WTC11 (cell line): ENCODE measurements at places on chromosomes 7 and 10. TPM values are rescaled to one million over a fixed set of nuclear protein-coding genes. Genes with fewer than 3 reads are reported as not detected.
A peak's percentile ranks its signal among the peaks of the same experiment; 100 is the strongest.

DNA sequence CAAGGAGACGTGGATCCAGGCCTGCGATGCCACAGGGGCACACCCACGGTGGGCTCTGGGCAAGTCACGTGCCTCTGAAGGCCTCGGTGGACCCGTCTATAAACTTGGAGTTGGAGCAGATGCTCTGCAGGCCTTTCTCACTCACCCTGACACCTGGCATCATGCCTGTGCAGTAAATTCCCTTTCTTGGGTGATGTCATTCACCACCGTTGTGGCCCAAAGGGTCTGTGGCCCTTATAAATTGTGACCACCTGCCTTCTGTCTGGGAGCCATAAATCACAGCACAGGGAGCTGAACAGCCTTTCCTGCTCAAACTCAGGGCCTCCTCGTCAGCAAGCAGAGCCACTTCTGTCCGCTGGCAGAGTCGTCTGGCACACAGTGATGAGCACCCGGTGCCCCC lies 52.2 kb downstream of the GPAM start:
- no peaks in the 10 kb centered on the region for H3K27me3 ChIP-seq
- DNase-seq = no peak
- H3K4me3 ChIP-seq = no peak overlapping the region
- peaks cover 16% of the 10 kb centered on the region for H3K4me1 ChIP-seq
- no peaks in the 10 kb centered on the region for H3K36me3 ChIP-seq
- no peak overlapping the region for H3K27ac ChIP-seq

DNA sequence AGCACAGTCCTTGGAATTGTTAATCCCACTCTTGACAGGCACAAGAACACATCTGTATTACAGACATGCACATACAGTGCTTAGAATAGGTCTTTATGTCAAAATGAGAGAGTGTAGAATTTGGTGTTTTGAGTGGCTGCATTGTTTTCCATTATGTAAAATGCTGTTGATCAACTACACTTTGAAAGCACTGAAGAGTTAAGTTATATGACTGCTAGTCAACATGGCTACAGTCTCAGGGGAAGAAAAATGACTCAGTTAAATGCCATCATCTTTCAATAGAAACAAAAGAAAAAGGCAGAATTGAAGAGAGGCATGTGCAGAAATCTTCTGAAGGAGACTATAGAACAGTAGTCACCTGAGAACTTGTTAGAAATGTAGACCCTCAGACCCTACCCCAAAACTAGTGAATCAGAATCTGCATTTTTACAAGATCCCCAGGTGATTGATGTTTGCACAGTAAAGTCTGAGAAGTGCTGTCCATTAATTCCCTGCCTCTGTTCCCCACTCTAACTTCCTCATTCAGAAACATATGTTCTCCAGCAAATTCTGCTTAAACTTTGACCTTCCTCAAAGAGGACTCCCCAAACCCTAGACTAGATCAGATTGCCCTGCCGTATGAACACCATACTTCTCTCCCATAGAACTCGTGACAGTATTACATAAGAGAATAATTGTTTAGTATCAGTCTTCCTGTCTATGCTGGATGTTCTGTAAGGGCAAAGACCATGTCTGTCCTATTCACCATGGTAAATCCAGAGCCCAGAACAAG lies 16.0 kb downstream of the SND1 start:
- H3K36me3 ChIP-seq = peaks cover 36% of the 10 kb centered on the region
- H3K4me1 ChIP-seq = peaks cover 54% of the 10 kb centered on the region
- no peak overlapping the region for H3K27ac ChIP-seq
- DNase-seq = no peak
- no peak overlapping the region for H3K4me3 ChIP-seq
- H3K27me3 ChIP-seq = no peaks in the 10 kb centered on the region

- H3K36me3 ChIP-seq = peaks cover 4% of the 10 kb centered on the region; the same call in 1 of the 2 replicates
- DNase-seq = peak; percentile 49
- no peak overlapping the region for H3K4me3 ChIP-seq
- peaks cover 12% of the 10 kb centered on the region for H3K4me1 ChIP-seq
- no peaks in the 10 kb centered on the region for H3K27me3 ChIP-seq
- no peak overlapping the region for H3K27ac ChIP-seq
These were observed 119.5 kb downstream of the SPDYE5 start for GRCh38 chr7:75611557-75612178.

DNA sequence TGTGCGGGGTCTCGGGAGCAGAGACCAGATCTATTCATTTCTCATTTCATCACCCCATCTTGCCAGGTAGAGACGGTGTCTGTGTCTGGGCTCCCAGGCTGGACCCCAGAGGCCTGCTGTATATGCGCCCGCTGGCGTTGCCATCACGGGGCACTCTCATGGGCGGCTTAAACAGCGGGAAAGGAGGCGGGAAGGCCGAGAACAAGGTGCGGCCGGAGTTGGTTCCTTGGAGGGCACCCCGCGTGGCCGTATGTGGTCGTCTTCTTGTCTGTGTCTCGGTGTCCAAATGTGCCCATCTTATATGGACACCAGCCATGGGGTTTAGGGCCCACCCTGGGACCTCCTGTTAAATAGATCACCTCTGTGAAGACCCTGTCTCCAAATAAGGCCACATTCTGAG lies 2.1 kb upstream of the CFAP46 start:
- peaks cover 3% of the 10 kb centered on the region; the same call in 1 of the 2 replicates for H3K27me3 ChIP-seq
- H3K27ac ChIP-seq = no peak overlapping the region
- peaks cover 9% of the 10 kb centered on the region for H3K4me1 ChIP-seq
- no peak for DNase-seq
- no peaks in the 10 kb centered on the region for H3K36me3 ChIP-seq

- no peak for DNase-seq
- H3K4me1 ChIP-seq = no peaks in the 10 kb centered on the region
- no peak overlapping the region for H3K4me3 ChIP-seq
- H3K27me3 ChIP-seq = no peaks in the 10 kb centered on the region
- H3K36me3 ChIP-seq = no peaks in the 10 kb centered on the region
These were observed 296.3 kb upstream of the SEMA3D start for GRCh38 chr7:85483177-85483576.

DNA sequence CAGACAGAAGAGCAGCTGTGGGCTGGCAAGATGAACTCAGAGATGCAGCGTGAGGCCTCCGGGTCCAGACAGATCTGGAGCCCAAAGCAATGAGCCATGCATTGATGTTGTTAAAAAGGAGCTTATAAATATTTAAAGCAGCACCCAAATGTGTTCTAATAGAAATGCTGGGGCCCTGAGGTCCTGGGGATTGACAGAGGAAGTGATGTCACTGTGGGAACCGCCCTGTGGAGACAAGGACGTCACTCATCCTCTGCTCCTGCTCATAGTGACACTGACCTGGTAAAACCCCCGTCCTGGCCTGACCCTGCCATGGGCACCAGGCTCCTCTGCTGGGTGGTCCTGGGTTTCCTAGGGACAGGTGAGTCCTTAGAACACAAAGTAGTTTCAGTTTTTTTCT lies 197.0 kb upstream of the PRSS58 start:
- peaks cover 7% of the 10 kb centered on the region for H3K4me1 ChIP-seq
- no peak overlapping the region for H3K27ac ChIP-seq
- H3K36me3 ChIP-seq = no peaks in the 10 kb centered on the region
- no peaks in the 10 kb centered on the region; the same call in 1 of the 2 replicates for H3K27me3 ChIP-seq

DNA sequence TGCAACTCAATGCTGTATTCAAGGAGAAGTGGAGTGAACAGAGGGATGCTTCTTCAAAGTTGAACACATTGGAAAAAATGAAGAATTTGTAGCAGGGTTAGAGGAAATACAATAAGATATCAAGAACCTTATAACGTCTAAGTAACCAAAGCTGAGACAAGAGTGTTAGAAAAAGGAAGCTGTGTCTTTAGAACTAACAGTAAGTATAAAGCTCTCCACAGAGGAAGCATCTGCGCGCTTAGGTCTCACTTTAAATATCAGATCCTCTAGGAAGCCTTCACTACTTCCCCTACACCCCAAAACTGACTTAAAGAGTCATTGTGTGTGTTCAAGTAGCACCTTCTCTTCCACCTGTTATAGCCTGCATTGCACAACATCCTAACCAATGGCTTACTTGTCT lies 43.0 kb downstream of the CH25H start:
- H3K27me3 ChIP-seq = no peaks in the 10 kb centered on the region
- no peak overlapping the region for H3K4me3 ChIP-seq
- DNase-seq = no peak
- H3K27ac ChIP-seq = no peak overlapping the region
- H3K4me1 ChIP-seq = no peaks in the 10 kb centered on the region

Gene ANKRD30A
- not detected in 3 replicates for total RNA-seq

Gene HABP2
- total RNA-seq = 0.09 to 0.18 TPM (median 0.09 TPM) in 3 replicates

Gene ZNF727
- not detected in 3 replicates for total RNA-seq

Gene HOXA10
- 0.07 TPM in 1 of 3 replicates, not detected in the others for total RNA-seq

Gene ANXA8
- total RNA-seq = 0.18 to 0.20 TPM in 2 of 3 replicates, not detected in the other

Gene OR2A42
- total RNA-seq = 0.20 to 0.37 TPM (median 0.27 TPM) in 3 replicates
